ENCODE measurements at places on chromosomes 5 and 9.

DNA sequence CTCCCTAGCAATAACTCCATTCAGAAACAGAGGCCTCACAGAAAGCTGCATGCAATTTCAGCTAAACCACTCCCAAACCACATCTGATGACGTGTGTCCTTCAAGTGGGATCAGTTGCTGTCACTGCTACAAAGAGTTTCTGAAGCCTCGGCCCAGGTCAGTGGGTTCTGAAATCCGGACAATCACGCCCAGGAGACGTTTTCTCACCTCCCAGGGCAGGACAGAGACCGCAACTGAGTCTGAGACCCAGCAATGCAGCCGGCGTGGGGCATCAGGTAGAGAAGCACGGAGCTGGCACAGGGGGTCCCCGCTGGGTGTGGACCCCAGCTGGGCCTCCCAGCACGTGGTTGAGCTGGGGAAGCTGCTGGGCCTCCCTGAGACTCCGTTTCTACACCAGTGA, 2.6 kb upstream of the UBE2QL1 start:
- no peak for DNase-seq

- DNase-seq: no peak
Observed at GRCh38 chr9:135098400-135099105, 11.1 kb downstream of the OLFM1 start.

- no peak for DNase-seq
Observed at GRCh38 chr9:33884856-33885701, 68.1 kb downstream of the UBE2R2 start.

GRCh38 chr9:223152-223551, 8.5 kb downstream of the DOCK8 start:
- no peak for DNase-seq

- no peak for DNase-seq
Observed at GRCh38 chr9:22954964-22955363, 508.3 kb downstream of the DMRTA1 start.

All from CD4-positive, alpha-beta T cell (primary cell).